ENCODE measurements at places on chromosomes 16 and 17.

DNA sequence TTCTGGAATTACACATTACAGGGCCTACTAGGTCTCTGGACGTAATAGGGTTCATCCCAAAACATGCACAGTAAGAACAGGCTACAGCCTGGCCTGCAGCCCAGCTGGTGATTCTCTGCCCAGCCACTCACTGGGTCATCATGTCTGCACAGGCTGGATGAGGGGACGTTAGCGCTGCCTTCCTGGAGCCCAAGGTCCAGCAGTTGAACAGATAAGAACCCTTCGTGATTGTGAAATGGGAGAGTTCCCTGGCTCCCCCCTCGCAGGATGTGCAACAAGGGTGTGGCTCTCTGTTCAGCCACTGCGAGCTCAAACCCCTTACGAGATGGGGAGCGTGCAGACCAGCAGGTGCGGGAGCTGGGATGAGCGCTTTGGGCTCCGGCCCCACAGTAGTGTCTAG, 200.0 kb upstream of the CDH5 start:
- DNase-seq = no peak

DNA sequence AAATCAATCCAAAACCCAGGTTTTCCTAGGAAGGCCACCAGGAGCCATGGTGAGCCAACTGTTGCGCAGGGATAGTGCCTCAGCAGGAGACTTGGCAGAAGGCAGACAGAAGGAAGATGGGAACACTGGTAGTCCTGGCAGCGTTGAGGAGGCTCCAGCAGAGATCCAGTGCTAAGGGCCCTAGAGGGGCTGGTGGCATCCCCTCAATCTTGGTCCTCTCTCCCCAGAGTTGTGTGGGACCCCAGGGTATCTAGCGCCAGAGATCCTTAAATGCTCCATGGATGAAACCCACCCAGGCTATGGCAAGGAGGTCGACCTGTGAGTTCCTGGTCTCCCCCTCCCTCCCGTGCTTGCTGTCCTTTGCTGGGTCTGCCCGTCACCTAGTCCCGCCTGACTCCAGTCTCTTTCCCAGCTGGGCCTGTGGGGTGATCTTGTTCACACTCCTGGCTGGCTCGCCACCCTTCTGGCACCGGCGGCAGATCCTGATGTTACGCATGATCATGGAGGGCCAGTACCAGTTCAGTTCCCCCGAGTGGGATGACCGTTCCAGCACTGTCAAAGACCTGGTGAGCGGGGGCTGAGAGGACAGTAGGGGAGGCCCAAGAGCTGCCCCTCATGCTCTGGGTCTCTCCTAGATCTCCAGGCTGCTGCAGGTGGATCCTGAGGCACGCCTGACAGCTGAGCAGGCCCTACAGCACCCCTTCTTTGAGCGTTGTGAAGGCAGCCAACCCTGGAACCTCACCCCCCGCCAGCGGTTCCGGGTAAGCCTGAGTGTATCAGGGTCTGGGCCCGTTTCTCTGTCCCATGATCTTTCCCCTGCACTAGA, 5.7 kb downstream of the CFAP119 start:
- no peak for DNase-seq

DNA sequence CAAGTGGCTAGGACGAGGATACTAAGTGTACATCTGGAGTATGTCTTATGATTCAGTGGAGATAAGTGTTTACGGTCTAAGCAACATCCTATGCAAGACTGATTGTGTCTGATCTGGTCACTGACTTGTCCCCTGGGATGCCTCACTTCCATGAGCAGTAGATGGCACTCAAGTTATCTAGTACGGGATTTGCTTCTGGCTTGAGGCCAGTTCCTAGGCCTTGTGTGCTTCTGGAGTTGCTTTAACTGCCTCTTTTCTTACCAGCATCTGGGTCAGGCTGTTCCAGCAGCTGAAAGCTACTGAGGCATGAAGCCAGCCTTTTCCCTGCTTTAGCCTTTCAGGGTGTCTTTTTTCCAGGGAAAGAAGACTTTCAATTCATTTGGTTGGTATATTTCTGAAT, 23.0 kb downstream of the SUPT6H start:
- no peak for DNase-seq

- no peak for DNase-seq
Observed at GRCh38 chr16:85529489-85530369, 83.4 kb upstream of the GSE1 start.

- DNase-seq = no peak
Observed at GRCh38 chr16:30958175-30959079, 873 bp downstream of the SETD1A start.

- DNase-seq = no peak
Observed at GRCh38 chr16:30761427-30761927, 385 bp downstream of the CFAP119 start.

GRCh38 chr16:4200000-4200780, 41.7 kb downstream of the SRL start:
- DNase-seq = no peak

- DNase-seq = no peak
Observed at GRCh38 chr17:3935140-3935542, 18.9 kb upstream of the P2RX1 start.

GRCh38 chr17:16314189-16314588, 39.1 kb downstream of the CENPV start:
- DNase-seq = no peak

- DNase-seq = no peak
Observed at GRCh38 chr17:18891541-18891940, 33.6 kb downstream of the PRPSAP2 start.

- no peak for DNase-seq
Observed at GRCh38 chr16:4321286-4322120, 5.6 kb downstream of the GLIS2 start.

All from esophagus squamous epithelium (tissue), 5 donors.